ENCODE measurements at places on chromosomes 6 and 20.

DNA sequence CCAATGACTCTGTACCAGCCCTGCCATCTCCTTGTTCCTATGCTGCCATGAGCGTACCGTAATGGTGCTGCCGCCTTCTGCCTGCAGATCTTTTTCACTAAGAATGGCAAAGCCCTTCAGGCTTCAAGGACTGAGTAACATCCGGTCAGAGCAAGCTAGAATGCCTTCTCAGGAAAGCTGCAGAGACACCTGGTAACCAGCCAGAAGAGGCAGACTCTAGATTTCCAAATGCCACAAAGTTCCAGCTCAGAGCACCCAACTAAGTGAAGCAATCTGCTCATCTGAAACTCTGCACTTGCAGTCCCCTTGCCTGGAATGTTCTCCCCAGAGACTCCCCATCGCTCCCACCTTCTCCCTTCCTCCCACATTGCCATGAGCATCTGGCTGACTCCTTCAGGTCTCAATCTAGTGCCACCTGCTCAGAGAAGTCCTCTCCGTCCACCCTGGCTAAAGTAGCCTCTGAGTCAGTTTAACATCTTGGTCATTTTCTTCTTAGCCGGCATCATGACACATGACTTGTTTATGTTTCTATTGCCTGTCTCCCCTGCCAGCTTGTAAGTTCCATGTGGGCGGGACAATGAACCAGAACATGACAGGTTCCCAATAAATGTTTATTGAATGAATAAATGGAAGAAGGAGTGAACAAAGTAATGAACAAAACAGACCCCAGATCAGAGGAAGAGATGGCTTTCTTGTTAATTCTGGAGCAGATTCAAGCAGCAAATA is 6.9 kb upstream of the OCSTAMP start:
- DNase-seq: no peak

DNA sequence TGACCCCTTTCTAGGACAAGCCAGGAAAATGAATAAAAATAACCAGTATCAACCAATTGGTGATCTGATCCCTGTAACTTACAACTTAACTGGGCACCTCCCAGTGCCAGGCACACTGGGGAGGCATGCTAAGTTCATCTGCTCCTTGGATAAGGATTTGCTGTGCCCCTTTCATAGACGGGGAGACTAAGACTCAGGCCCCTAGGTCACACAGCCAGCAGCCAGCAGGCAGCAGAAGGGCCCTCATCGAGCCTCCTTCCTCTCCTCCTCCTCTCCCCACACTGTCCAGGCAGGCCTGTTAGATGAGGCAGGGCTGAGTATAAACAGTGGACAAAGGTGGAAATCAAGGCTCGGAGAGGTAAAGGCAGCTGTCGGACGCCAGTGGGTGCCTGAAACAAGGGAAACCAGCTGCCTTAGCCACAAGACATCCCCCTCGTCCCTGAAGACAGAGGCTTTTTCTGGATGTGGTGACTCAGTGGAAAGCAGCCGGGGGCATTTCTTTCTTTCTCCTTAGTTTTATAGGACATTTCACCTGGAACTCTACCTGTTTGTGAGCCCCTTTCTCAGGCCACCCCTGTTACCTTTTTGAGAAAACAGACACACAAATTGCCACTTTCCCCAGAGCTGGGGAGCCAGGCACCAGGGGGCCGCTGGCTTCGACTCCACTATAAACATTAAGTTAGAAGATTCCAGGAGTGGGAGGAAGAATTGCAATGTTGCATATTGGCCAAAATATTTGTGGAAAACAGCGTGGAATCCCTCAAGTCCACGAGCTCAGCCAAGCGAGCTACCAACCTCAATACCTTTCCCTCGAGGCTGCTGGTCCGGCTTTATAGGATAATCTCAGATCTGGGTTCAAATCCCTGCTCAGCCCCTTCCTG is 166.0 kb downstream of the PREX1 start:
- DNase-seq: no peak

DNA sequence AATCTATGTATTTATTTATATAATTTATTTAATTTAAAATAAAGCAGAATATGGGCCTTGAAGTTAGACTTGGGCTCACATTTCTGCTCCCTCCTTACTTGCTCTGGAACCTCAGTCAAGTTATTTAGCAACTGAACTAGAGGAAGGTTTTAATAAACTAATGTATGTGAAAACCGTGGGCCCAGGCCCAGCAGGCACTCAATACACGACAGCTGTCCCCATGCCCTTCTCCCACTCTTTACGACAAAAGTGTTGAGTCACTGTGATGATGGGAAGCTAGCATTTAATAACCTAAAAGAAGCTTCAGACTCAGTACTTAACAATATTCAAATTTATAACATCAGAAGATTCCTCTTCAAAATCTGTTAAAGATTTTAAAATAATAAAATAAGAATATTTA is 46.7 kb downstream of the SERAC1 start:
- no peak for DNase-seq

DNA sequence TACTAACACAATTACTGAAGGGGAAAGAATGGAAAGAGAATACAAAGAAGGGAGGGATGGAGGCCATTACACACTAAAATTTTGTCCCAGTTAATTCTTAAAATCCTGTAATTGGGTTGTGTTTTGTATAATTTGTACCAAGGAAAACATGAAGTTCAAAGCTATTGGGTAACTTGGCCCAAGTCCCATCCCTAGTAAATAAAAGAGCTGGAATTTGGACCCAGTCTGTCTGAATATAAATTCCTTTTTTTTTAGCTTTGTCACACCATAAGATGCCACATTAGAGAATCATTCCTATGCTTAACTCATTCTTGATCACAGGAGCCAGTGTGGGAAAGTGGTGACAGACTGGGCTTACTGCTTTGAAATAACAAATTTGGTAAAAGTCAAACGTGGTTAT is 66.8 kb upstream of the CBLN4 start:
- DNase-seq: no peak

DNA sequence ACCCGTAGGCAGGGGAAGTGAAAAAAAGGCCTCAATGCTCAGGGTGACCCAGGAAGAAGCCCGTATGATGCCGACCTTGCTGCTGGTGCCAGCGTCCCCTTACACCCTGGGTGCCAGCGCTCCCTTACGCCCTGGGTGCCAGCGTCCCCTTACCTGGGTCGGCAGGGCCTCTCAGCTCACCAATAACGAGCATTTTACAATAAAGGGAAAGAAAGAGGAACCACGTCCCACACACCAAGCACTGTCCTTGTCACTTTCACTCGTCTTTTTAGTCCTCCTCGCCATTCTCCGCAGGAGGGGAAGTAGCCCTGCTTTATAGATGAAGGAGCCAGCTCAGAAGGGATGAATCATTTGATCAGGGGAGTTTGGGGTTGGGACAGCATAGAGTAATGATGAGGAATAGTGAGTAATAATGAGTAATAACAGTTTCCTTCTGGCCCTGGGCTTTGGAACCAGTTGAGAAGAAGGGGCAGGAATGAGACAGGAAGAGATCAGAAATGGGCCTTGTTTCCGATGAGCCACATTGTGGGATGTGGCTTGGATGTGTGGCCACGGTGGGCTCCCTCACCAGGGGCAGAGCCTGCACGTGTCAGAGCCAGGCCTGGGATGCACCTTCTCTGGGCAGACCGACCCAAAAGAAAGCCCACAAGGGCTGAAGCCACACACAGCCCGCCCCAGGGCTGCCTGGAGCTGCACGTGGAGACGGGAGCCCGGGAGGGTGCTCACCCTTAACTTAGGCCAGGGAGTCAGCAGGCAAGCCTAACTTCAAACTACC is 75.7 kb downstream of the SYNJ2 start:
- DNase-seq: no peak

DNA sequence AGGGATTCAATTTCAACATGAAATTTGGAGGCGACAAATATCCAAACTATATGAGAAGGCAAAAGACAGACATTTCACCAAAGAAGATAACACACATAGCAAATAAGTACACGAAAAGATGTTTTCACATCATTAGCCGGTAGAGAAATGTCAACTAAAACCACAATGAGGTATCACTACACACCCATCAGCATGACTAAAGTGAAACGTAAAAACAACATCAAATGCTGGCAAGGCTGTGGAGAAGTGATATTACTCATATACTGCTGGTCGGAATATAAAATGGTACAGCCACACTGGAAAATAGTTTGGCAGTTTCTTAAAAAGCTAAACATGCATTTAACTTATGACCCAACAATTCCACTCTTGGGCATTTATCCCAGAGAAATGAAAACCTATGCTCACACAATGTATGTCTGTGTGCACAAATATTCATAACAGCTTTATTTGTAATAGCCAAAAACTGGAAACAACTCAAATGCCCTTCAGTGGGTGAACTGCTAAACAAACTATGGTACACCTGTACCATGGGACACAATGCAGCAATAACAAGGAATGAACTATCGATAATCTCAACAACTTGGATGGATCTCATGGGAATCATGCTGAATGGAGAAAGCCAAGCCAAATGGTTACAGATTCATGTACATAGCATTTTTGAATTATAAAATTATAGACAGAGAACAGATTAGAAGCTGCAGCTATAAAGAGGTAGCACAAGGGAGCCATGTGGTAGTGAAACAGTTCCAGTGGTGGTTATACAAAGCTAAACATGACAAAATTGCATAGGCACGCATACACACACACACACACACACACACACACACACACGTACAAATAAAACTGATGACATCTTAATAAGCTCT is 8.6 kb downstream of the ADAT2 start:
- no peak for DNase-seq

DNA sequence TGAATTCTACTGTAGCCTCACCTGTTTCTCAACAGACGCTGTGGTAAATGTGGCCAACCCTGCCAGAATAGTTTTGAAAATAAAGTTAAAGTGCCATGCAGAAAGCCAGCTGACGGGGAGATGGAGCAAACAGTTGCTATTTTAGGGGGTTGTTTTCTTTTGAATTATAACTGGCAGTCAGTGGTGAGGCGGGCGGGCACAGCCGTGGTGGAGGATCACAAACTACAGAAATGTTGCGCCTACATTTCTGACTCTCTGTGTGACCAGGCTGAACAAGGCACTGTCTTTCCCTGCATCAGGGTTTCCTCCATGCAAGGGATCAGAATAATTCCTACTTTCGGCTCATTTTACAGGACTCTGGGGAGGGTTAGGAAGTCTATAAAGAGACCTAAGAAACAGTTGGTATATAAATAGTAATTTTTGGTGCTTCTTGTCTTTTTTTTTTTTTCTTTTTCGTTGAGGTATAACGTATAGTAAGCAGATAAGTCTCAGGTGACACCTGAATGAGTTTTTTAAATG is 17.2 kb downstream of the CHMP4B start:
- no peak for DNase-seq

- no peak for DNase-seq
These were observed 62.9 kb upstream of the ARG1 start for GRCh38 chr6:131510094-131510493.

- DNase-seq: no peak
These were observed 47.4 kb upstream of the DSN1 start for GRCh38 chr20:36820928-36821327.

DNA sequence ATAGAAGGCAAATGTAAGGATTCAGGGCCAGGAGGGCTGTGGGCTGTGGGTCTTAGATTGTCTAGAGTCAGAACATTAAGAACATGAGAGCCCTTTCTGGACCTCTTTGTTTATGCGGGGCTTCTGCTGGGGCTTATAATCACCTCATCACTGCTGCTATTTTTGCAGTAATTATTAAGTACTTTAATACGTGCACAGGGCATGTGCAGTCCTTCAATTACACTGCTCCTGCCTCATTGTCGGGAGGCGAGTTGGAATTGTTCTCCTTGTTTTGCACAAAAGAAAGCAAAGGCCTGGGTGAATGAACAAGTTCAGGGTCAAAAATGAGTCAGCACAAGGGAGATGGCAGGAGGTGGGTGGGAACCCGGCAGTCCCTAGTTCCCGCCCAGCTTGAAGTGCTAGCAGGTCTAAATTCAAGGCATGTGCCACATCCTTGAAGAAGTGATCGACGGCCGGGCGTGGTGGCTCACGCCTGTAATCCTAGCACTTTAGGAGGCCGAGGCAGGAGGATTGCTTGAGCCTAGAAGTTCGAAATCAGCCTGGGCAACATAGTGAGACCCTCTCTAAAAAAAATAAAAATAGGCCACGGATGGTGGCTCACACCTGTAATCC is 34.4 kb upstream of the PTPN1 start:
- DNase-seq: no peak

GRCh38 chr6:80464901-80465300 is 358.4 kb downstream of the BCKDHB start:
- no peak for DNase-seq

GRCh38 chr6:165245701-165246100 is 63.7 kb downstream of the C6orf118 start:
- DNase-seq: no peak

GRCh38 chr20:49281913-49282467 is 4.1 kb upstream of the ZNFX1 start:
- no peak for DNase-seq

- DNase-seq: no peak
These were observed 1.3 kb downstream of the CBLN4 start for GRCh38 chr20:56004007-56004406.

DNA sequence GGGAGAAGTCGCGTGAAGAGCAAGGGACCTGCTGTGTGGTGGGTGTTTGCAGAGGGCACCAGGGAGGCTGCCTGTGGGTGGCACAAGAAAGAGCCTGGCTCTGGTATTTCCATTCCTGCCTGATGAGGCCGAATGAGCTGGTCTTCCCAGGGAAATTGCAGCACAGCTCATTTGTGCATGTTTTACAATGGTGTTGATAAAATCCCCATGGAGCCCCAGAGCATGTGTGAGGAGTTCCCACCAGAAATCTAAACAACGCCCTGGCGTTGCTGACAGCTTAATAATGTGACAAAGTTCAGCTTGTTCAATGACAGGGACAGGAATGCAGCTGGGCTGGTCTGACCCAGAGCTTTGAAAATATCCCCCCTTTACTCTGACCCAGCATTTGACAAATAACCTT is 135.5 kb downstream of the CLIC5 start:
- no peak for DNase-seq

GRCh38 chr20:10978019-10978702 is 304.4 kb upstream of the JAG1 start:
- peak; percentile 30 for DNase-seq

DNA sequence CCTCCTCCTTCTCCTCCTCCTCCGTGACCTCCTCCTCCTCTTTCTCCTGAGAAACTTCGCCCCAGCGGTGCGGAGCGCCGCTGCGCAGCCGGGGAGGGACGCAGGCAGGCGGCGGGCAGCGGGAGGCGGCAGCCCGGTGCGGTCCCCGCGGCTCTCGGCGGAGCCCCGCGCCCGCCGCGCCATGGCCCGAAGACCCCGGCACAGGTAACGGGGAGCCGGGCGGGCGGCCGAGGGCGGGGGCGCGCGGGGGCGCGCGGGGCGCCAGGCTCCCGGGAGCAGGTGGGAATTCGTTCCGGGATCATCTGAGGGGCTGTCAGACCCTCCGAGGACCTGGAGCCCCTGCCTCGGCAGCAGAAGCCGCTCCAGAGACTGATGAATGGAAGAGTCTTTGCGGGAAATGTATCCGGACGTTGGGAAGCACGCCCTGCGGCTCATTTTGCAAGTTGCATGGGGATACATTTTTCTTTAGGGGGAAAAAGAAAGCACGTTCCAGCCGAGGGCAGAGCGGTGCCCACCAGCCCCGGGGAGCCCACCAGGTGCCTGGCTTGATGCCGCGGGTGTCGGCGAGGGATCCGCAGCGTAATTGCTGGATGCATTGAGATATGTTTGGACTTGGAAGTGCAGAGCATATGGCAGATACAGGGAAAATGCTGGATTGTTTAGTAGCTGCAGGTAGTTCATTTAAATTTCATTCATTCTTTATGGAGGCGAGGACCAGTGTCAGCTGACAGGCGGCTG is 394 bp downstream of the MYB start:
- DNase-seq: no peak

All from NCI-H446 treated with DMSO at 0.1 percent for 48 hours (cell line).